ENCODE measurements at places on chromosomes 3 and 15.

DNA sequence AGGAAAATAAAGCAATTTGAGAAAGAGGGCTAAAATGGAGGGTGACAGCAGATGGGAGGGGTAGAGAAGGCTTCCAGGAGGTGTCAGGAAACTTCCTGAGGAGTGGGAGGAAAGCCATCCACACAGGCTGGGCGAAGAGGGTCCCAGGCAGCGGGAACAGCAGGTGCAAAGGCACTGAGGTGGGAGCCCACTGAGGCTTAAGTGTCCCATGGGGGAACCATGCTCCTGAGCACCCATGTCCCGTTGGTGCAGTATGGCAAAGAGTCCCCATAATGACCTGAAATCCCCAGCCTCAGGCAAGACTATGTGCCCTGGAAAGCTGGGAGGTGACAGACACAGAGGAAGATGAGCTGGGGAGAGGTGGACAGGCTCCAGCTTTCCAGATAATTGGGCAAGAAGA, 30.0 kb downstream of the CFAP100 start:
- no peak for DNase-seq

DNA sequence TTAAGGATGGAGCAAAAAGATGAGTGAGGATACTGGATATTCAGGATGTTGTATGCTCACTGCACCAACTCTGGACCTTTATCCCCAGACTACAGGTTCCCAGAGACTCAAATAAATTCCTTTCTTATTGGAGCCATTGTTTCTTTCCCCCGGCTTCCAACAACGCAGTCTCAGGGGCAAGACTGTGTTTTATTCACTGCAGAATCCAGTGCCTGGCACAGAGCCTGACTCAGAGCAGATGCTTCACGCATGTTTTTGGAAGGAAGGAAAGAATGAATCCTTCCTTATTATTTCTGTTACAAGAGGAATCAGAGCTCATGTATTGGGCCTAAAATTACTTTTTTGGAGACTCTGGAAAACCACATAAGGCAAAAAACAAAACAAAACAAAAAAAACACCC, 96.0 kb upstream of the VGLL4 start:
- DNase-seq: peak; percentile 37

DNA sequence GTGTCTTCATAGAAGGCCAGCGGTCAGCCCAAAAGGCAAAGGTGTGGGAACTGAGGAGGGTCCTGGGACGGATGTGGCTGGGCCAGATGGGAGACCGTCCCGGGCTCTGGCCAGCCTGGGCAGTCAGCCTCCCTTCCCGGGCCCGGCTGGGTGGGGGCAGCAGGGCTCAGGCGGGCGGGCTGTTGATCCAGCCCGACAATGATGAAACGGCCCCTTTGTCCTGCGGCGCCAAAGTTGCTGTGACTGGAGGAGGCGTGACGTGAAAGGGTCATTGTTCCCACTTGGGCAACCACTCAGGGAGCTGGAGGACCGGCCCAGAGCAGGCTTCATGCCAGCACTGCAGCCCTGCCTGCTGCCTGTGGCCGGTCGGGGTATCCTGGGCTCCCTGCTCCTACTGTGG, 16.5 kb downstream of the DUSP7 start:
- DNase-seq: no peak

DNA sequence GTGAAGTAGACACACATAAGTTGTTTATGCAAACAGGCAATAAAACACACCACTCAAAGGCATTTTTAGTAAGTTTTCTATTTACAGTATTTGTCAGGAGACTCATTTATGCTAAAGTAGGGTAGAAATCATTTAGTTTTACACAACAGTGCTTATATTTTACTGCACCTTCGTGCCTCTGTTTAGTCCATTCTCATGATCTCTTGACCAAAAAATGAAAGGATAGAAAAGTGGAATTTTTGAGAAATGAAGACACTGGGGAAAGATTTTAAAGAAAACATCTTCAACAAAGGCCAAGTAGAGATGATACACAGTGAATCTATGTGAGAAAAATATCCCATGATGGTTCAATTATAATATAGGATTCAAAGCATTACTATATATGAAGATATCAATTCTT, 114.9 kb downstream of the SAMMSON start:
- no peak for DNase-seq

DNA sequence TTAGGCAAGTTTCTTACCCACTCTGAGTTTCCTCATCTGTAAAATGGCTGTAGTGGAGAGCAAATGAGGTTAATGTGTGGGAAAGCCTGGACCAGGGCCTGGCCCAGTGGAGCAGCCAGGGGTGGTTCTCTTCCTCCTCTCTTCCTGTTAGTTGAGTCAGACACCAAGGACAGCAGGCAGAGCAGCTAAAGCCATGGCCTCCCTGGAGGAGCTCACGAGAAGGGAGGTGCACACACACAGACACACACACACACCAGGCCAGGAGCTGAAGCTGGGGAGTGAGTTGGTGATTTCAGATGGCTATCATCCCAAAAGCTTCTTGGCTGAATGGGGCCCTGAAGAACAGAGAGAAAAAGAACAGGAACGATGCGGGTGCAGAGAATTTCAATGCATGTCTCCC, 33.2 kb upstream of the TSPAN3 start:
- peak; percentile 76 for DNase-seq

GRCh38 chr15:34056911-34057310, 17.9 kb upstream of the AVEN start:
- DNase-seq: peak; percentile 40
